ENCODE measurements at places on chromosomes 13 and 19. TPM values are rescaled to one million over a fixed set of nuclear protein-coding genes. Genes with fewer than 3 reads are reported as not detected.

Gene C19orf67
- not detected for total RNA-seq

Gene ZNF497
- total RNA-seq = 3.1 TPM

Gene CRX
- not detected for total RNA-seq

Gene SPPL2B
- 36.1 TPM for total RNA-seq

Gene PRR19
- total RNA-seq = not detected

GRCh38 chr13:42075517-42075916, 27.1 kb downstream of the DGKH start:
- no peak for DNase-seq

DNA sequence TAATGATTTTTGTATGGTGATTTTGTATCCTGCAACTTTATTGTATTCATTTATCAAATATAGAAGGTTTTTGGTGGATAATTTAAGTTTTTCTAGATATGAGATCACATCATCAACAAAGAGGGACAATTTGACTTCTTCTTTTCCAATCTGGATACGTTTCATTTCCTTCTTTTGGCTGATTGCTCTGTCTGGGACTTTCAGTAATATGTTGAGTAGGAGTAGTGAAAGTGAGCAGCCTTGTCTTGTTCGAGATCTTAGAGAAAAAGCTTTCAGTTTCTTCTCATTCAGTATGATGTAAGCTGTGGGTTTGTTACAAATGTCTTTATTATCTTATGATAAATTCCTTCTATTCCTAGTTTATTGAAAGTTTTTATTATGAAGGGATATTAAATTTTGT, 352.0 kb upstream of the DACH1 start:
- no peak for DNase-seq

GRCh38 chr13:59533561-59534555, 629.9 kb downstream of the DIAPH3 start:
- DNase-seq = no peak

DNA sequence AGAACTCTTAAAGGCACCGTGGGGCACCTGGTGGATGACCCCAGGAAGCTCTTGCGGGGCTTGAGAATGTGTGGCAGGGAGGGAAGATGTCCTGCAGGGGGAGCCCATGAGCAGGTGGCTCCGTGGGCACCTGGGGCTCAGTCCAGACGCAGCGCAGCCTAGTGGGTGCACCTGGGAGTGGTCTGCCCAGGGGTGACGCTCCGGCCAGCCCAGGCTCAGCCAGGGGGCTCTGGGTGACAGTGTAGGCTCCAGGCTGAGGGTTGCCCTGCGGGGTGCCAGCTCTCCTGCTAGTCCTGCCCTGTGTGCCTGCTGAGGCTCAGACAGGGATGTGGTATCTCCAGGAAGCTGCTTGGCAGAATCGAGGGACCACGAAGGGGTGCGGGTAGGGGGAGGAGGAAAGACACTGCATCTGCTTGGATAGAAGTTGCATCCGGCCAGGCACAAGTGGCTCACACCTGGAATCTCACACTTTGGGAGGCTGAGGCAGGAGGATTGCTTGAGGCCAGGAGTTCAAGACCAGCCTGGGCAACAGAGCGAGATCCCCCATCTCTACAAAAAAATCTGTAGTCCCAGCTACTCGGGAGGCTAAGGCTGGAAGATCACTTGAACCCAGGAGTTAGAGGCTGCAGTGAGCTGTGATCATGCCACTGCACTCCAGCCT, 15.0 kb upstream of the PGLS start:
- no peak for DNase-seq

DNA sequence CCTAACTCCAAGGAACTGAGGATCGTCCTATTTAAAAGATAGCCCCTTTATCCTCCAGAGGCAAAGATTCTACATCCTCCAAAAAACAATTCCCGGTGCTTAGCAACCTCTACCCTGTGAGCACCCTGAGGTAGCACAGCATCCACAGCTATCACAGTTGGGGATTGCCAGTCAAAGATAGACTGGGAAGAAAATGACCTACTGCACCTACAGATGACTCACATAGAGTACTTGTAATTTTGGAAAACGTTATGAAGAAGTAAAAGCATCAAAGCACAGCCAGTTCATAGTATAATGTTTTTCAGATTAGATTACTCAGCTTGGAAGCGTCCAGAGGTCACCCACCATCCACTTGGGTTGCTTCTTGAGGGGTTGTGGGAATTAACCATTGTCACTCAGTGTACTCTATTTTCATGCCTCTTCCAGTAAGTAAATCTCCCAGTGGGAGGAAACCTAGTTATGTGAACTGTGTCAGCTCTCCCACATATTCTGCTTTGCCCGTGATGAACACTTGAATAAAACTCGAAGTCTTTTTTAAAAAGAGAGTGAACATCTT, 8.9 kb upstream of the FAM124A start:
- DNase-seq = no peak

- peak; percentile 59 for DNase-seq
Observed at GRCh38 chr13:46761866-46762265, 35.1 kb downstream of the ESD start.

DNA sequence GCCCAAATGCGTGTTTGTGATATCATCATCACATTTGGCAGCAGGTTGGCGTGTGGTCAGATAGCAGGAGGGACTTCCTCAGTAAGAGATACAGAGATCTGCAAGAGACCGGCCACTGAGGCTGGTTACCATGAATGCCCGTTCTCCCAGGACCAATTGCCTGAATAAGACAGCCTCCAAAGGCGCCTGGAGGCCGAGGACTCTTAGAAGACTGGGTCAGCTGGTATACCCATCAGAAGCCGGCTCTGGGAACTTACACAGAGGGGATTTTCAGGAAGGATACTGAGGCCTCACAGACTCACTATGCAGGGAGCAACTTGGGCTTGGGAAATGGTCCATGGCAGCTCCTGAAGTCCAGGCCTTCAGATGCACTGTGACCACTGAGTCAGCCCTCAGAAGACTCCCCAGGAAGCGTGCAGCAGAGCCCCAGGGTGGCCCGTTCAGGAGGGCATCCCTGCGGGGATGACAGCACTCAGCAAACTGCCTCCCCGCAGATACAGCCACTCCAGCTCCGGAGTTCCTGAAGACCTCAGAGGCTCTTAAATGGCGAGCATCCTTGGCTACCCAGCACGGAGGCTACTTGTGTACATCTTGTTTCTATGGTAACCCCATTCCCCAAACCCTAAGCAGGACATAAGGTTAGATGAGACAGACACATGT, 26.4 kb upstream of the VSTM2B start:
- DNase-seq = no peak

DNA sequence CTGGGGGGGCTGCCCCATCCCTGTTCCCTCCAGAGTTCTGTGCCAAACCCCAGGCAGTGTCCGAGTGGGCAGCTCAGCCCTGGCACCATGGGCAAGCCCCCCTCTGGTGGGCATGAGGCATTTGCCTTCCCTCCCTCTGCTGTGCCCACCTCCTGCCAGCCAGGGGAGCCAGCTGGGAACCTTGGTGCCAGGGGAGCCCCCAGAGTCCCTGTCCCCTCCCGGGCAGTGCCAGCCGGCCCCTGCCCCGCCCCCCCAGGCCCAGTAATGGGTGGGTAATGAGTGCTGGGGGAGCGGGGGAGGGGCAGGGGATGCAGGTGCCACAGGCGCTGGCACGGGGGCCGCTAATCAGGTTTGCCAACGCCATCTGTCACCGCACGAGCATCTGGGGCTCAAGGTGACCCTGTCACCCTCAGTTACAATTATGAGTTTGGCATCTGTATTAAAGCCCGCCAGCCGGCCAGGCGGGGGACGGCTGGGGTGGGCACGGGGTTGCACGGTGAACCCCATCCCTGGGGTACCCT, 5.9 kb downstream of the DAND5 start:
- no peak for DNase-seq

GRCh38 chr19:37505958-37506386, 767 bp upstream of the ZNF793 start:
- DNase-seq = no peak
